Stimulated activated CD4-positive, alpha-beta T cell treated with anti-CD3 and anti-CD28 coated beads, Interleukin-12 subunit alpha, Interleukin-12 subunit beta, amount 100 ng/mL, for 24 hours (primary cell): ENCODE measurements at places on chromosomes 4 and X.

DNA sequence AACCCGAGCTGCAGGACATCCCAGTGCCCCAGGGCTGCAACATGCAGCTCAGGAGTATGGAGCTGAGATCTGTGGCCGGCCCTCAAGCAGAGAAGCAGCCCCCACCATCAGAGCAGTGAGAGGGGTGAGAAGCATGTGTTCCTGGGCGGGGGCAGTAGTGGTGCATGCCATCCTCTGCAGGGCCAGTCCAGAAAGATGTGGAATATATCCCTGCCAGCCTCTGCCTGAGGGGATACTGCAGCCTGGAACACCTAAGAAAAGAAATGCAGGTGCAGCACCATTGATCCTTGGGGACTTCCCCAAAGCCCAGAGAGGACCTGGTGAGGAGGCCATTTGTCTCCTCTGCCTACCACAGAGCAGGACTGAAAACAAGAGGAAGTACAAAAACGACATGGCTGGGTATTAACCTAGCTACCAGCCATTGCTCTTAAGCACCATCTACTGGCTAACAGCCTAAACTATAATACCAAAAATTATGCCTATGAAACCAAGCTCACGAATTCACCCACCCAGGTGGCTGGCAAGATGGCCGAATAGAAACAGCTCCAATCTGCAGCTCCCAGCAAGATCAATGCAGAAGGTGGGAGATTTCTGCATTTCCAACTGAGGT is 158.8 kb downstream of the ADGRA3 start:
- DNase-seq = no peak

DNA sequence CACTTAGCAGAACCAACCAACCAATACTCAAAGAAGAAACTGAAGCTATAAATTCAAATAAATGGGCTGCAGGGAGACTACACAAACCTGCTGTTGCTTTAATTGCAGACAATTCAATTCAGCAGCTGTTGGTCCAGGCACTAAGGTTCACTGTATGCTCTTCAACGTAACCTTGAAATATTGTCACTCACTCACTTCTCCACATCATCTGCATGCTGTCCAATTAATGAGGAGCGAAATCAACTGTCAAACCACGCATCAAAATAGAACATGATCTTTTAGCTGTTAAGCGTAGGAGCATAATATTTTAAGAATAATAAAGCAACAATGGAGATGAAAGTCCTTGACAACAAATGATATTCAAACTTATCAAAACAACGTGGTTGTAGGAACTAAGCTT is 17.0 kb downstream of the ENOX2 start:
- DNase-seq = no peak

DNA sequence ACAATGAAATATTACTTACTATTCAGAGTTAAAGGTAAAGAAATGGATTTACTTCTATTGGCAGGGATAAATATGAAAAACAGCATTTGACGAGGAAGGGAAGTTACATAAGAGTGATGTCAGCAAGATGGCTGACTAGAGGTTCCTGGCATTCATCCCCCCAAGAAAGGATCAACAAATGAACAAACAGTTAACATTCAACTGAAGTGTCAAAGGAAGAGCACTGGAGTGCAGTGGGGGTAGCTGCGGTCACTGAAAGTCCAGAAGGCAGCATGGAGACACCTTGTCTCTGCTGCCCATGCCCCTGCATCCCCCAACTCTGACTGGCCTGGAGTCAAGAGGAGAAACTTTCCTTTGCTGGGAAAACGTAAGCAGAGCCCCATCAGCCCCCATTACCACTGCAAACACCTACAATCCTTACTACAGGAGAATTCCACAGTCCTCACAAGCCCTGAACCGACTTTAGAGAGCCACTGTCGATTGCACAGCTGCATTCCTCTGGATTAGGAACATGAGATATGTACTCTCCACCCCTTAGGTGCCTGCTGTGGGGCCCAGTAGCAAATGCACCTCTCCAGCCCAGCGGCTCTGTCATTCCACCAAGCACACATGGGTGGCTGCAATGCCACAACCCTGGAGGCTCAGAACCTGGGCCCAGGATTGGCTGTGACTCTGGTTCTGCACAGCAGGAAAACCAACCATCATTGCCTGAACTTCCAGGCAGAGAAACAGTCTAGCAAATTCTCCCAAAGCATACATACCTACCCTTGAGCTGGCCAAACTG is 79.5 kb downstream of the CBR4 start:
- no peak for DNase-seq

DNA sequence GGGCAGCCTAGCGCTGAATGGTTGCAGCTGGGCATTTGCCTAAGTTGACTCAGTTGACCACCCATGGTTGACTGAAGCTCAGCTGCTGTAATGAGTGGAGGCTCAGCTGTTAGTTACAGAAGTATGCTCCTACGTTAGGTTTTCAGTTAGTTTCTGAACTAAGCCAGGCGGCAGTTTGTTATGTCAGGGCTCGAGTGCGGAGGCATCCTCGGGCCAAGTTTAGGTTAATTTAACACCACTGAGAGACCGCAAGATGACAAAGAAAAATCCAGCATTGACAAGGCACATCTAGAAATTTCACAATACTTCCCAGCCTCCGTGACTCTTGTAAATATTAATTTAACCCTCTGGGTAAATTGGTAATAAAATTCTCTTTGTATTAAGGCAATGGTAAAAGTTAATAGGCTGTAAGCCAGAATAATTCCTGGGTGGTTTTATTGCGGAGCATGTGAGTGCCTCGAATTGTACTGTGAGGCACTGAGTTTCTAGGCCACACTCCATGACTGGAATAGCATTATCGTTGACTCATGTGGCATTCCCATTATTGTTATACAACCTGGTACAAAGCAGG is 33.1 kb upstream of the CDKN2AIP start:
- no peak for DNase-seq

- no peak for DNase-seq
Measured at GRCh38 chrX:37578045-37578444, 6.6 kb downstream of the LANCL3 start.

DNA sequence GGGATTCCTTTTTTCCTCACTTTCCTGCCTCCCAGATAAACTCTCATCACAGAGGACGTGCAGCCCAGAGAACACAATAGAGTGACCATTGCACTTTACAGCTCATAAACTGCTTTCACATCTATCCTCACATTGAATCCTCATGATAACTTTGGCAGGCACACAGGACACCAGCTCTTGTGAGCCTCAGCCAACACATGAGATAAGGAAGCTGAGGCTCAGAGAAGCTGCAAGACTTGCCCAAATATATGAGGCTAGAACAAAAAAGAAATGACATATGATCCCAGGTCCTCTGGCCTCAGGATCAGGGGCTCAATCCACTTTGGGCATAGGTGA is 85.0 kb upstream of the CPEB2 start:
- no peak for DNase-seq

DNA sequence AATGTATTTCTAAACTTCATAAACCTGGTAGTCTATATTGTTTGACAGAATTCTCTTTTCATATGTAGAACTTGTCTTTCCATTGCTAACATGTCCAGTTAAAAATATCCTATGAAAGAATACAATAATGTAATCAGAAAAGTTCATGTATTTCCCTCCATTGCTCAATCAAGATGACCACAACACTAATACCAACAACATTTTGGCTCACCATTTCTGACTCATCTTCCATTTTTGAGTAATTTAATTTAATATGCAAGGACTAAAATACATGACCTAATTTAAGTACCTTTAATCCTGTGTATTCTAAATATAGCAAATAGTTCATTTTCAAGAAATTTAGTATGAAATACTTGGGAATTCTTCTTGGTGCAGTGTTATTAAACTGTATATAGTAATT is 239.5 kb upstream of the GPC4 start:
- DNase-seq = no peak

GRCh38 chrX:111168314-111168713 is 72.3 kb downstream of the PAK3 start:
- no peak for DNase-seq

DNA sequence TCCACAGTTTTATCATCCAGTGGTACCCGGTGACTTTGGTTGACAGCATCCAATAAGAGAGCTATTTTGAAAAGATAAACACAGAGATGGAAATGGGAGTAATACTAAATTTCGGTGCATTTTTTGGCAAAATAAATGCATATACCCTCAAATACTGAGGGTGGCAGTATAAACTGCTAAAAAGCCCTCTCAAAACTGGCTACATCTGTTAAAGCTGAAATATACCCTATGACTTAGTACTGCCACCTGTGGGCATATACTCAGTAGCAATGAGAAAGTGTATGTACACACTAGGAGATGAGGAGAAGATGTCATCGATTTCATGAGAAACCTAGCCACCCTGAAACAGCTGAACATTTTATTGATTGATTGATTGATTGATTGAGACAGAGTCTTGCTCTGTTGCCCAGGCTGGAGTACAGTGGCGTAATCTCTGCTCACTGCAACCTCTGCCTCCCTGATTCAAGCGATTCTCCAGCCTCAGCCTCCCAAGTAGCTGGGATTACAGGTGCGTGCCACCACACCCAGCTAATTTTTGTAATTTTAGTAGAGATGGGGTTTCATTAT is 12.2 kb upstream of the TMEM128 start:
- no peak for DNase-seq

GRCh38 chr4:87465739-87466366 is 43.5 kb downstream of the NUDT9 start:
- no peak for DNase-seq

- no peak for DNase-seq
Measured at GRCh38 chr4:155071962-155072361, 136.5 kb upstream of the NPY2R start.

DNA sequence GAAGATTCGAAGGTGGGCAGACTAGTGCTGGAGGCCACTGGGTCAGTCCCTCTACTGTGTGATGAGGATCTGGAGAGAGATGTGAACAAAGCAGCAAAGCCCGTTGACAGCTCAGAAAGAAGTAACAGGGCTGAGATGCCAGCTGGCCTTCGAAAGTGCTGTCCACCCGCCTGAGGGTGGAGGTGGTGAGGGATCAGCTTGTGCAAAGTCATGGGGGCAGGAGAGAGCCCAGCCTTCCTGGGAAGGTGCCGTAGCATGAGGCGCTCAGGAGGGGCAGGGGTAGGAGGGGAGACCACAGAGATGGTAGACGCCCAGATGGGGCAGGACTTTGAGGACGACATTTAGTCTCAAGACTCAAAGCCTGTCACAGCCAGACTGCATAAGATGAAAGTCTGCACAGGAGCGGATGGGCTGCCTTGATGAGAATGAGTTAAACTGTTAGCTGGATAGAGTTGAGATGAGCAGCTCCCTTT is 19.7 kb downstream of the TBC1D14 start:
- DNase-seq = no peak

GRCh38 chr4:5730993-5731990 is 20.3 kb downstream of the EVC start:
- no peak for DNase-seq

DNA sequence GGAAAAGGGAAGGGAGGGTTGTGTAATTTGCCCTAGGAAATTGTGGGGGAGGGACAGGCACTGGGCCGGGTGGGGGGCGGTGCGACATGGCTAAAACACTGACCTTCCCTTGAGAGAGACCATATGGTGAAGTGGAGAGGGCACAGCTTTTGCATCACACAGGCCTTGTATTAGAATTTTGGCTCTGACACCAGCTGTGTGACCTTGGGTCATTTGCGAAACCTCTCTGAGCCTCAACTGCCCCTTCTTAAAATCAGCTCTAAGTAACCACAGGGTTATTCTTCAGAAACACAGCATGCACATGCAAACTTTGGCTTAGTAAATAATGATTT is 25.8 kb downstream of the PDGFRA start:
- DNase-seq = no peak

DNA sequence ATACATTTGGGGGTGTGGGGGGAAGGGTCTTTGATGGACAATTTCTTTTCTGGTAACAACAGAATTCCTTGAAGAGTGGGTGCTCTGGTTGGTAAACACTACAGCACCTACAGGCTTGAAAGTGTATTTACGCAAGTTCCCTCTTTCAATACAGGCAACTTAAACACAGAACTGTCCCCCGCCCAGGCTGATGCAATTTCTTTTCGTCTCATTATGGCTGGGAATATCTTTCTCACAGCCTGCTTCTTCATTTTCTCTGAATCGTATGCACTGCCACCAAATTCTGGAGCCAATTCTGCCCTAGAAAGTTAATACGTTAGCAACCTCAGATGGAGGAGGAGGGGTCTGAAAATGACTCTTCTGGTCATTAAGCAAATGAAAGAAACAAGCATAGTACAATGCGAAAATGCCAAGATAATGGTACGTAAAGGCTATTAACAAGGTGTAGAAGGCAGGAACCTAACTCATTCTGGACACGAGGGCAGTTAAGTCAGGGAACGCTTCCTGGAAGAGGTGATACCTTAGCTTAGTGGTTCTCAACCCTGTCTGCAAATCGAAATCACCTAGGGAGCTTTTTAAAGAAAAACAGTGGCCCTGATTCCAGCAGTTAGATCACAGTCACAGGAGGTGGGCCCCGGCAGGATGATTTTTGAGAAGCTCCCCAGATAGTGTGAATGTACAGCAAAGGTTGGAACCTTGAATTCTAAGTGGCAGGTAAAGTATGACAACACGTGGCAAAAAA is 1.0 kb downstream of the AGA start:
- DNase-seq = no peak
